ENCODE measurements at places on chromosomes 7 and 10.

- no peak for DNase-seq
Measured at GRCh38 chr10:119893074-119893473, 544 bp downstream of the SEC23IP start.

GRCh38 chr7:26653430-26654399, 210.7 kb downstream of the SKAP2 start:
- DNase-seq = no peak

- DNase-seq = peak; percentile 75
Measured at GRCh38 chr10:16995867-16996529, 133.6 kb downstream of the CUBN start.

DNA sequence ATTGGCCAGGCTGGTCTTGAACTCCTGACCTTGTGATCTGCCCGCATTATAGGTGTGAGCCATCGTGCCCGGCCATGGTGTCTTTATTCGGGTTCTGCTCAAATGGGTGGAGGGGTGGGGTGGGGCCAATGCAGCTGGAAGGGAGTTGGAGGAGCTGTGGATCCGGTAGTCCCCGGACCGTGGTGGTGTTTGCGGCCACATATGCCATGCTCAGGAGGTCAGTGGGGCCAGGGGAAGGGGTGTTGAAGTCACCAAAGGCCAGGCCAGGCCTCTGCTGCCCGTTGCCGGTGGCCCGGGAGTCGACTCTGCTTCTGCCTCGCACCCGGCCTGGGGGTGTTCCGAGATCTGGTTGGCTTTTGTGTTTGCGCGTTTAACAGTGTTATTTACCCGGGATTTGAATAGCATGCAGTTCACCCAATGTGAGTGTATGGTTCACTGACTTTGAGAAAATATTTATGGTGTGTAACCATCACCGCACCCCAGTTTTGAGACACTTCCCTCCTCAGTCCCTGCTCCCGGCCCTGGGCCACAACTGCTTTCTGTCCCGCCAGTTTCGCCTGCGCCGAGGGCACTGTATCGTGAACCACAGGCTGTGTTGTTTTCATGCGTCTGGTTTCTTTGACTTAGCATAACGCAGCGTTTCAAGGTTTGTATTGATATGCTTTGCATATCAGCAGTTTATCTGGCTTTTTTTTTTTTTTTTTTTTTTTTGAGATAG, 10.7 kb downstream of the INPP5A start:
- DNase-seq = no peak

GRCh38 chr10:128812000-128812399, 655.0 kb upstream of the MGMT start:
- DNase-seq = no peak

- DNase-seq = no peak
Measured at GRCh38 chr10:62980687-62981086, 152.4 kb upstream of the NRBF2 start.

DNA sequence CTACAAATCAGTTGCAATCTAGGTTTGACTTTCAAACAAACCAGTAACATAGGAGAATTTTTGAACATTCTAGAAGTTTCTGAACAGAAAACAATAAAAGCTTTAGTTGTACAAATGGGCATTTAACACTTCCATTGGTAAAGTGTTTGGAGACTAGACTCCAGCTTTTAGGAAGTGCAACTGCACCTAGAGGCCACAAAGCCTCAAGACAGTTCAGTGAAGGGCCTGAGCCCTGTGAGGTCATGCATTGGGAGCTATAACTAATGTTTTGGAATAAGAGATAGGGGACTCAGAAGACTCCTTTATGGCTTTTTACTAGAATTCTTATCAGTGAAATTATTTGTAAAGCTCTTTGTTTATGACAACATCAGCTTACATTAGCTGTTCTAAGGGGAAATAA, 3.0 kb upstream of the EPHB6 start:
- DNase-seq = no peak

- DNase-seq = no peak
Measured at GRCh38 chr10:102997998-102998397, 79.9 kb downstream of the CNNM2 start.

DNA sequence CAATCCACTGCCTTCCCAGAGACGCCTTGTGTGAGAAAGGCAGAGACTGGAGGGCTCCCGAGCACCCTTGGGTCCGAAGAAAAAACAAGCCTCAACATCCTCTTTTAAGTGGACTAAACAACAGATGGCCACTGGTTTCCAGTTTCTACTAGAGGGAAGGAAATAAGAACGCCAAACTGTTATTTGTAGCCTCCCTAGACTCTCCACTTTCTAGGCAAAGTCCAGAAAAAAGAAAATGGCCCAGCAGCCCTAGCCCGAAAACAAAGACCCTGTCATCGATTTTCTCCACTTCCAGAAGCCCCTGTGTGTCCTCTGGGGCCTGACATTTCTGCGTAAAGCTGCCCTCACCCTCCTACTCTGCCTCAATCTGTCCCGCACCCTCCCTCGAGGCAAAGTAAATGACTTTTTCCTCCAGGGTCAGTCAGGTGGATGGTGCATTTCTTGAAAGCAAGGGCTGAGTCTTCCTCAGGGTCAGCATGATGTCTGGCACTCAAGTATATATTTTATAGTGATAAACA, 6.0 kb downstream of the RGS10 start:
- DNase-seq = no peak

DNA sequence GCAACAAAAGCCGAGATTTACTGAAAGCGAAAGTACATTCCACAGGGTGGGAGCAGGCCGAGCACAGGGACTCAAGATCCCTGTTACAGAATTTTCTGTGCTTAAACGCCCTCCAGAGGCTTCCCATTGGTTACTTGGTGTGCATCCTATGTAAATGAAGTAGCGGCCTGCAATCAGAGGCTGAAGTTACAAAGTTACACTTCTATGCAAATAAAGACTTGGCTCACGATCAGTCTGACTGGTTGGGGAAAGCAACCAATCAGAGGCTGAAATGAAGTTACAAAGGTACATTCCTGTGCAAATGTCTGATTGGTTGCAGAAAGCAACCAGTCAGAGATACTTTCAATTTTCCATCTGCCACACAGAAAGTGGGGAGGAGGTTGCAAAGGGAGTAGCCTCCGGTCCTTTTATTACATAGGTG, 4.1 kb downstream of the ACBD7 start:
- DNase-seq = peak; percentile 99

DNA sequence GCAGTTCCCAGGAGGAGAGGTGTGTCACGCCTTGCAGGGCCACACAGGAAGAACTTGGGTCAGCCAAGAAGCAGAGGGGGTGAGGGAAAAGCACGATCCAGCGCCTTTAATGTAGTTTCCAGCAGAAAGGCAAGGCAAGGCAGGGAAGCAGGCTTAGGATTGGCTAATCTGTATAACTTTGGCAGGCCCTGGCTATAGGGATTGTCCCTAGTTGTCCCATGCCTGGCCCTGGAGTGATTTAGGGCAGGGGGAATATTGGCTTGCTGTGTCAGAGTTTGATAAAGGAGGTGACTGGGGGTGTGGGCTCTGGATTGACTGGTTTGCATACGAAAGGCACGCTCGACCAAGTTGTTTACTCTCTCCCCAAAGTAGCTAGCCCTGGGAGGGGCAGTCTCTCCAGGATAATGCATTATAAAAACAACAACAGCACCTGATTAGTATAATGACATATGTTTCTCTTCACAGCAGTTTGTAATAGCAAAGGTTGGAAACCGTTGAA, 44.5 kb downstream of the RBM28 start:
- DNase-seq = no peak

DNA sequence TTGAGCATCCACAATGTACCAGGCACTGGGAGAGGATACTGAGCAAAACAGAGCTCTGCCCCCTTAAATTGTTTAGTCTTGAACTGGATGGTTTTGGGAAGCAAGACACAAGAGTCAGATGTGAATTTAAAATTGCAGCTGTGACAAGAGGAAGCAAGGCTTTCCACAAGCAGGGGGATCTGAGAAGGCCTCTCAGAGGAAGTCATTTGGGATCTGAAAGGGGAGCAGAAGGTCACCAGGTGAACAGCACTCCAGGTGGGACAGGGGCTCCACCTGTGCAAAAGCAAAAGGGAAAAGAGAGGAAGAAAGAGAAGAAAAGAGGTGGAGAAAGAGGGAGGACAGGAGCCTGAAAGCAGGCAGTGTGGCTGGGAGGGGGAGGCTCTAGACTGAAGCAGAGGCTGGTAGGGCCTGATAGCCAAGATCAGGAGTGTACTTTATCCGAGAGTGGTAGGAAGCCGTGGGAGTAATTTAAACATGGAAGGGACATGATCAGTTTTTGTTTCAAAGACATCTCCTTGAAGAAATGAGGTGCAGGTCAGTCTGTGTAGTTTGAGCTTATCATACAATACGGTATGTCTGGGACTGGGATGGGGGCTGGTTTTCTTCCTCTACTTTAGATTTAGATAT, 76.1 kb upstream of the DUSP5 start:
- DNase-seq = no peak

GRCh38 chr7:128114806-128115205, 83.6 kb upstream of the LRRC4 start:
- DNase-seq = no peak

- no peak for DNase-seq
Measured at GRCh38 chr10:127035827-127036226, 130.6 kb downstream of the DOCK1 start.

DNA sequence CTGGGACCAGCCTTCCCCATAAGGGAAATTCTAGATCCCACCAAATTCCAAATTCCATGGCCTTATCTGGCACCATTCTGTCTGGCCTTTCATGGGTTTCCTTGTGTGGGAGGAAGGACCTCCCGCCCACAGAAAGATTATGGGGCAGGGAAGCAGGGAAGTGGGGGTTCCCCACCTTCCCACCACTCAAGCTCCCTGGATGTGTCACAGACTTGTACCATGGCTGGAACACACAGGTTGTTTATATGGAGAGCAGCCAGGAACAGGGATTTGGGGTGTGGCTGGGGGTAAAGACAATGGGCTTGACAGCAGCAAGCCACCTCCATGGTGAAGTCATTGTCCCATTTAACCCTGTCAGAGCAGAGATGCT, 18.3 kb downstream of the UNC5B start:
- no peak for DNase-seq

DNA sequence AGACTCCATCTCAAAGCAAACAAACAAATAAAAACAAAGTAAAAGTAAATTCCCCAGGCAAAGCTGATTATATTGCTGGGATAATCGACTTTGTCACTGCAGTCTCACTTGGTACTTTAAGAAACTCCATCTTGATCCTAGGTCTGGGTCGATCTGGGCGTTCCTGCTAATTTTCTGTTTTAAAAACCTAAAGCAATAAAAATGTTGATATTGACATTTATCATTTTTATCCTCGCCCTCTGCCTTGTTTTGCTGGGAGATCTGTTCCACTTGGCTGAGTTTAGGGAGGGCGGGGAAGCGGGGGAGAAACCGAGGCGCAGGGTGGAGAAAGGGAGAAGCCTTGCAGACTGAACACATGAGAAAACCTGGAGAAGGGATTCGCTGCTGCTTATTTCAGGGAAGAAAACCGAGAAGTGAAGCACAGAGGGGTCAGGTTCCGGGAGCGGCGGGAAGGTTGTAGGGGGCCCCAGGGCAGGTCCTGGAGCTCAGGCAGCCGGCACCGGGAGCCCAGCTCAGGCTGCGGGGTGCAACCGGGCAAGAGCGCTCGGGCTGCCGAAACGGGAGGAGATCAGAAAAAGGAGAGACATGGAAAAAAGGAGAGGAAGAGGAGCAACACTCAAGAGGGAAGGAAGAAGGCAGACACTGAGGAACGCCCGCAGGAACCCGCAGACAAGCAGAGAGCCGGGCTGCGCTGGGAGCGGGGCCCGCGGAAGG, 27.3 kb upstream of the KMT2C start:
- peak; percentile 25 for DNase-seq

GRCh38 chr7:64463636-64464375, 99.1 kb downstream of the ZNF680 start:
- peak; percentile 2 for DNase-seq

DNA sequence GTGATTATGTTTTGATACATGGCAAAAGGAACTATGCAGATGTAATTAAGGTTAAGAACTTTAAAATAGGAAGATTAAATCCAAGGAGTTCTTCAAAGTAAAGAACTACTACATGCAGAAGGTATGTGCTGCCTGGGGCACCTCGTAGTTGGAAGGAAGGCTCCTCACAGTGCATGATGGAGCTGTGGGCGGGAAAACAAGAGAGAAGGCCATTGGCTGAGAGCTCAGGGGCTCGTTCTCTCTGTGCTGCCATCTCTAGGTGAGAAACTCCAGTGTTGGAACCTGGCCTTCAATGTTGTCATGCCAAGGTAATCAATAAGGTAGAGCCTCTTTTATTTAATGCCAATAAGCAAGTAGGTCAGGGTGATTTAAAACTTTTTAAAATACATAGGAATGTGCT, 391.4 kb upstream of the ETV1 start:
- no peak for DNase-seq

DNA sequence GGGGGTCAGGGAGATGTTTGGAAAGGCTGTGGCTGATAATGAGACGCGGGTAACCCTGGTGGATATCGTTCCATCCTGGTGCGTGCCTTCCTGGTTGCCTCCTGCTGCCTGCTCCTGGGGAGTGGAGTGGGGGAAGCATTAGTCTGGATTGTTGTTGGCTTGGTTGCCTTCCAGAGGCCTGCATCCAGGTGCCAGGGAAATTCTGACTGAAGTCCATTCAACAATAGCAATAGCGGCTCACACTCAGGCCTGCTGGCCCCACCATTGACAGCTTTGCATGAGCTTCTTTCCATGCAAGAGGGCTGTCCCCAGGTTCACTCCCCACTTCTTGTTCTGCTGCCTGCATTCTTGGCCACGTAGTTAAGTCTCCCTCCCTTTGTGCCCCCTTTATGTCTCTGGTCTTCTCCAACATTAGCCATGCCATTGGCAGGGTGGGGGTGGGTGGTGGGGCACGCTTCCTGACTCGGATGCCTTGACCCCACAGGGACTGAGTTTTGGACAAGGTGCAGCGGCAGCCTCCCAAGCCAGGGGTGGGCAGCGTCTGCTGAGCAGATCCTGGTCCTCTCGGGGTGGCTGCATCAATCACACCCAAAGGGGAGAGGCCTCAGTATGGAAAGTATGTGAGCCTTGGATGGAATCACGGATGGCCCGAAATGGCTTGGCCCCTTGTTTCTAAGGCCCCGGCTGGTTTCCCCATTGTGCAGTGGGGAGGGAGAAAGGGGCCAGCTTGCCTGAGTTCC, 150.2 kb downstream of the GRK5 start:
- no peak for DNase-seq

- DNase-seq = peak; percentile 77
Measured at GRCh38 chr10:34049887-34050286, 715.4 kb upstream of the NRP1 start.

DNA sequence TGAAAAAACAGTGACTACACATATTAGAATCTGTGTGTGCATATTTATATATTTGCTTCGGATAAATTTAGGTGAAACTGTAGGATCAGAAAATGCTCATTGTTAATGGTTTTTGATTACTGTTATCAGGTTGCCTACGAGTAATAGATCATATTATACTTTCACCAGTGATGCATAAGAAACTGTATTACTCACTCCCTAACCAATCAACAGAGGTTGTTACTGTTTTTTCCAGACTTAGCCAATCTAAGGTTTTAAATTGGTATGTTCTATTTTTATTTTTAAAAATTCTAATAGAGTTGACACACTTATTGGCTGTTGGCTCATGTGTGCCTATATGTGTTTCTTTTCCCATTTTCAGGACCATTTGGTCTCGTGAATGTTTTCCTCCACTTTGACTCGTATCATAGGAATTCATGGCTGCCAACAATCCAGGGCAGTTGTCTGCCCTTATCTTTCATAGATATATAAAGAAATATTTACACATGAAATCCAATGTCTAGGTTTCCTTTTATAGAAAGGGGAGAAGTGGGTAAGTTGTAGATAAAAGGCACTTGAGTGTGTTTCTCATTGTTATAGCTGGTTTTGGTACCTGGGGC, 59.2 kb downstream of the ANLN start:
- peak; percentile 25 for DNase-seq

All from brain microvascular endothelial cell (primary cell).